Esophagus muscularis mucosa (tissue), 4 donors: ENCODE measurements at places on chromosomes 6 and 20. TPM values are rescaled to one million over a fixed set of nuclear protein-coding genes. Genes with fewer than 3 reads are reported as not detected.

Gene ADTRP
- total RNA-seq, result 0.66 TPM

Gene ATF6B
- 23.7 TPM for total RNA-seq

GRCh38 chr20:39849664-39850063, 839.4 kb downstream of the MAFB start:
- H3K36me3 ChIP-seq, result no peaks in the 10 kb centered on the region
- H3K4me3 ChIP-seq, result no peak overlapping the region
- DNase-seq, result no peak
- no peaks in the 10 kb centered on the region for H3K27me3 ChIP-seq
- no peak overlapping the region for H3K27ac ChIP-seq
- H3K4me1 ChIP-seq, result peaks cover 27% of the 10 kb centered on the region

DNA sequence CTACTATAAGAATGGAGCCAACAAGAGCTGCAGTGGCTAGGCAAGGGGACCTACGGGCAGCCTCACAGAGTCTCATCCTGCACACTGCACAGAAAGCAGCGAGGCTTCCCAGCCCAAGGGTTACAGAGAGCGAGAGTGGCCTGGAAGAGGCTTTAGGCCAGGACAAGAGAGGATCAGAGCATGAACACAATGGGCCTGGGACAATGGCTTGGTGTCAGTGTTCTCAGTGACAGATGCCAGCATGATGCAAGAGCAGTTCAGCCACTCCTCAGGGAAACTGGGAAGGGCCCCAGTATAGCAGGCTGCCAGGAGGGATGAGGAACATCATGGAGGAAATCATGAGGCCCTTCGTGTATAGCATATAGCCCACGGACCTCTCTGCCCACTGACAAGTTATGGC, 108.0 kb downstream of the NUS1 start:
- H3K4me1 ChIP-seq, result no peaks in the 10 kb centered on the region
- H3K27ac ChIP-seq, result no peak overlapping the region
- no peak overlapping the region for H3K4me3 ChIP-seq
- DNase-seq, result no peak

DNA sequence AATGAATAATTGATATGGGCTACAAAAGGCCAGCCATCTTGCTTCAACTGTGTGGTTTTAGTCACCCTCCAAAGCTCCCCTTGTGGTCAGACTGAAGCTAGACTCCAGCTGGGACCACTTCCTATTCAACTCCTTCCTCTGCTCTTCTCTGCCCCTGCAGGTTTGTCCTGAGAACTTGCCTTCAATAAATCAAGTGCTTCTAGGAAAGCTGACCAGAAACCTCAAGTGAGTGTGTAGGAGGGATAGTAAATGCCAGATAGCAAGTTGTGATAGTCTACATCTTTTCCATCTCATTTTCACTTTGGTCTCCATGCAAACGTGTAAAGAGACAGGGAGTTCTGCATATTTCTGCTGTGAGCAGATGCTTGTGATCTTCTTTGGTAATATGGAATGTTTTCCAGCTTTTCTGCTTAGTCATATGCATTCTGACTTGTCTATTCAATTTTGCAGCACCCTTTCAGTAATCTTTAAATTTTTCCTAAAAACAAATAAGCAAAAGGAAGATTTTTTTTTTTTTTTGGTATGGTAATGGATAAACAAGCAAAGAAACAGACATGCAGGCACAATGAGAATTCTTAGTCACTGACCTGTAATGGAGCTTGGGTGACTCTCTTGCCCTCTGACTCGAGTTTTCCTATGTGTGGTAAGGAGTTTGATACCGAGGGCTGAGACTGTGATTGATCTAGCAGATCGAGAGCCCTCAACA, 201.3 kb upstream of the BTBD3 start:
- H3K4me3 ChIP-seq, result no peak overlapping the region
- no peaks in the 10 kb centered on the region for H3K27me3 ChIP-seq
- no peak overlapping the region for H3K27ac ChIP-seq
- peaks cover 7% of the 10 kb centered on the region for H3K4me1 ChIP-seq
- no peak for DNase-seq

Gene SAMD3
- total RNA-seq, result 0.39 TPM

DNA sequence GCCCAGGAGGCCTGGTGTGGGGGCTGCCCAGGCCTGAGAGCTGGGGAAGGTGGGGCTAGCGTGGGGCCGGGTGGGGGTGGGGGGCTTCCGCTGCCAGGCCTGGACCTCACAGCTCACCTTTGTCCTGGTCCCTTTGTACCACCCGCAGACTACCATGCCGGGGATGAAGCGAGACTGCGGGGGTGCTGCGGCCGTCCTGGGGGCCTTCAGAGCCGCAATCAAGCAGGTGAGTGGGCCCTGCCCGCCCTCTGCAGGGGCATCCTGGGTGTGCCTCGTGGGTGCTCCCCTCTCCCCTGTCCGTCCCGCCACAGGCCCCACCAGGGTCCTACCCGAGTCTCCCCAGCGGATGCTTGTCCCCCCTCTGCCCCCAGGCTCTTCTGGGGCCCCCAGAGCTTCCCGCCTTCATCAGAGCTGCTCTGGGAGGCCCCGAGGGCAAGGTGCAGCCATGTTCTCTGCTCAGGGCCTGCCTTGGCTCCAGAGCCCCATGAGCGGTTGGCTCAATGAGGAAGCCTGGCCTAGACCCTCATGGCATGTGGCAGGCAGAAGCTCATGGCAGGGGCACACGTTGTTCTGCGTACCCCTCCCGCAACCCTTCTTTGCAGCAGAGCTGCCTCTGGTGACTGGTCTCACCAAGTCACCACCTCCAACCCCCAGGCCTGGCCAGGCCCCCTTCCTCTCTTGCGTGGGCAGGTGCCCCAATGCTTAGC, 14.5 kb downstream of the NPEPL1 start:
- H3K27me3 ChIP-seq, result no peaks in the 10 kb centered on the region
- no peaks in the 10 kb centered on the region for H3K4me1 ChIP-seq
- no peak overlapping the region for H3K27ac ChIP-seq
- H3K36me3 ChIP-seq, result peaks cover 67% of the 10 kb centered on the region

Gene FAM209B
- total RNA-seq, result not detected

DNA sequence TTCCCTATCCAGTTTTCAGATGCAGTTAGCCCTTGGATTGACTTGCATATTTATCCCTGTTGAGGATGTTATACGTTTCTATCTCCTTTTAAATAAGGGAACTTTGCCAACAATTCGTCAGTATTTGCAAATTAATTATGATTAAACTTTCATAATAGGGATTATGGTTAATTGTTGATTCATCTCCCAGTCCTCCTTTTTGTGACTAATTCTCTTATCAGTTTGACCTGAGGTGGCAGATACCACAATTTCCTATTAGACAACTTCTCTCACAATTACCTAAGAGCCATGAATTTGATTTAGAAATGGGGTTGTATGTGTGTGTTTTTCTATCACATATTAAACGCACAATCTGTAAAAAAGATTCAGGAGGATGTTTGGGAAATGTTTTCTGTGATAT, 172.9 kb downstream of the LAMA2 start:
- no peak for DNase-seq
- H3K4me1 ChIP-seq, result no peaks in the 10 kb centered on the region
- H3K4me3 ChIP-seq, result no peak overlapping the region
- no peak overlapping the region for H3K27ac ChIP-seq
- no peaks in the 10 kb centered on the region for H3K36me3 ChIP-seq

- H3K36me3 ChIP-seq, result no peaks in the 10 kb centered on the region
- H3K27ac ChIP-seq, result no peak overlapping the region
- no peak for DNase-seq
- peaks cover 30% of the 10 kb centered on the region for H3K27me3 ChIP-seq
- H3K4me3 ChIP-seq, result peak overlapping the region; percentile 3
- H3K4me1 ChIP-seq, result peaks cover 5% of the 10 kb centered on the region
Observed at GRCh38 chr6:26342106-26343004, 22.6 kb upstream of the BTN3A2 start.

DNA sequence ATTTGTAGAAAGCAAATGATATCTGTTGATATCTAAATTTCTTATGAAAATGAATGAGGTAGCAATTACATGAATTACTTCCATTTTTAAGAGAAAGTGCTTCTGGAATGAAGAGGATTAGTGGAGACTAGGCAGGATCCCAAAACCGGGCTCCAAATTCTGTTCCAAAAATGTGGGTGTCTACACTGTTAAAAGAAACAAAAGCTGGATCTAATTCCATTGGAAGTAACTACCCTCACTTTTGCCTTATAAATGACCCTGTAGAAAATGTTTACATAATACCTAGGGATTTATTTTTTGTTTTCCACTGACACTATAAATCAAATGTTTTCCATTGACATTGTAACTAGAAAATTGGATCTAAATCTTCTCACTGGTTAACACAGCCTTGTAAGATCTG, 454.9 kb upstream of the JARID2 start:
- no peak overlapping the region for H3K4me3 ChIP-seq
- no peaks in the 10 kb centered on the region for H3K27me3 ChIP-seq
- DNase-seq, result no peak
- H3K36me3 ChIP-seq, result no peaks in the 10 kb centered on the region

Gene BHLHE23
- total RNA-seq, result not detected

DNA sequence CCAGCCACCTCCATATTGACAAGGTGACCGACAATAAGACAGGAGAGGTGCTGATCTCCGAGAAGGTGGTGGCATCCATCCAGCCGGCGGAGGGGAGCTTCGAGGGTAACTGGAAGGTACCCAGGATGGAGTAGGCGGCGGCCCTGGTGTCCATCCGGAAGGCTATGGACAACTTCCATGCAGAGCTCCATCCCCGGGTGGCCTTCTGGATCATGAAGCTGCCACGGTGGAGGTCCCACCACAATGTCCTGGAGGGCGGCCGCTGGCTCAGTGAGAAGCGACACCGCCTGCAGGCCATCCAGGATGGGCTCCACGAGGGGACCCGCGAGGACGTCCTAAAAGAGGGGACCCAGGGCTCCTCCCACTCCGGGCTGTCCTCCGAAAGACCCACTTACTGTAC, 17.0 kb downstream of the DEFB115 start:
- H3K4me1 ChIP-seq, result no peaks in the 10 kb centered on the region
- H3K4me3 ChIP-seq, result no peak overlapping the region
- DNase-seq, result no peak
- no peaks in the 10 kb centered on the region for H3K36me3 ChIP-seq
- no peak overlapping the region for H3K27ac ChIP-seq

GRCh38 chr6:69848552-69848951, 17.8 kb upstream of the COL19A1 start:
- no peaks in the 10 kb centered on the region for H3K4me1 ChIP-seq
- H3K27me3 ChIP-seq, result no peaks in the 10 kb centered on the region
- H3K27ac ChIP-seq, result no peak overlapping the region
- H3K36me3 ChIP-seq, result no peaks in the 10 kb centered on the region

Gene TCP1
- 117 TPM for total RNA-seq

- no peak for DNase-seq
- H3K4me3 ChIP-seq, result no peak overlapping the region
- H3K27me3 ChIP-seq, result no peaks in the 10 kb centered on the region
- H3K27ac ChIP-seq, result no peak overlapping the region
- no peaks in the 10 kb centered on the region for H3K36me3 ChIP-seq
- H3K4me1 ChIP-seq, result no peaks in the 10 kb centered on the region
Observed at GRCh38 chr6:41419385-41419784, 84.0 kb downstream of the NCR2 start.

- no peaks in the 10 kb centered on the region for H3K36me3 ChIP-seq
- H3K27me3 ChIP-seq, result no peaks in the 10 kb centered on the region
- H3K4me1 ChIP-seq, result no peaks in the 10 kb centered on the region
- H3K4me3 ChIP-seq, result no peak overlapping the region
Observed at GRCh38 chr6:87465051-87465450, 7.7 kb upstream of the SLC35A1 start.

GRCh38 chr6:2766767-2767656, 1.8 kb downstream of the WRNIP1 start:
- H3K4me1 ChIP-seq, result peaks cover 48% of the 10 kb centered on the region
- peaks cover 4% of the 10 kb centered on the region for H3K36me3 ChIP-seq
- peak overlapping the region; percentile 92 for H3K4me3 ChIP-seq
- peak overlapping the region; percentile 97 for H3K27ac ChIP-seq
- DNase-seq, result no peak

Gene RAD21L1
- total RNA-seq, result not detected

GRCh38 chr20:5945963-5946362, 4.4 kb downstream of the TRMT6 start:
- peaks cover 57% of the 10 kb centered on the region for H3K36me3 ChIP-seq
- no peak overlapping the region for H3K27ac ChIP-seq
- peaks cover 22% of the 10 kb centered on the region for H3K4me1 ChIP-seq
- DNase-seq, result no peak
- no peak overlapping the region for H3K4me3 ChIP-seq

Gene EDN3
- 3.7 TPM for total RNA-seq

- no peaks in the 10 kb centered on the region for H3K36me3 ChIP-seq
- H3K4me3 ChIP-seq, result no peak overlapping the region
- DNase-seq, result no peak
- H3K27me3 ChIP-seq, result no peaks in the 10 kb centered on the region
- peaks cover 17% of the 10 kb centered on the region for H3K4me1 ChIP-seq
Observed at GRCh38 chr6:74879234-74879633, 326.6 kb downstream of the COL12A1 start.

Gene VSTM2L
- total RNA-seq, result 9.1 TPM

DNA sequence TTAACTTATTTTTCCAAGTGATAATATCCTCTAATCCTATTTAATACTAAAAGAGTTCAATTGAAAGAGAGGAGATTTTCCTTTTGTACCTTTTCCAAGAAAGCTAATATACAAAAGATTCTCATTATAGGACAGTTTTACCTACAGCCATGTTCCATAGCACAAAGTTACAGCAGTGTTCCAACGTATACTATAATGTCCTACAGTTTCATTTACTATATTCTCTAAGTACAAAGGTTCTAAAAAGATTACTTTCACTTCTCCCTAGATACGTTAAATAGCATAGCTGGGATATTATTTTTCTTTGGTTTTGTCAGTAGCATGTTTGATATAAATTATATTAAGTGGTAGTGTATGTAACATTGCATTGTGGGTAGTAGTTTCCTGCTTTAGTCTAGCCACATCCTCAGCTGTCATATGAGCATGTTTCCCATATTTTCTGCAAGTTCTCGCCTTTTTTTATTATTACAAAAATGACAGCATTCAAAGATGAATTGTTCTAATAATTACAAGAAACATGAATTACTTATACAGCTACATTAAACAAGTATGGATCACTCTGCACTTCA, 4.4 kb upstream of the RUNX2 start:
- H3K36me3 ChIP-seq, result no peaks in the 10 kb centered on the region
- DNase-seq, result no peak
- no peak overlapping the region for H3K27ac ChIP-seq
- H3K4me1 ChIP-seq, result peaks cover 8% of the 10 kb centered on the region
- no peak overlapping the region for H3K4me3 ChIP-seq

DNA sequence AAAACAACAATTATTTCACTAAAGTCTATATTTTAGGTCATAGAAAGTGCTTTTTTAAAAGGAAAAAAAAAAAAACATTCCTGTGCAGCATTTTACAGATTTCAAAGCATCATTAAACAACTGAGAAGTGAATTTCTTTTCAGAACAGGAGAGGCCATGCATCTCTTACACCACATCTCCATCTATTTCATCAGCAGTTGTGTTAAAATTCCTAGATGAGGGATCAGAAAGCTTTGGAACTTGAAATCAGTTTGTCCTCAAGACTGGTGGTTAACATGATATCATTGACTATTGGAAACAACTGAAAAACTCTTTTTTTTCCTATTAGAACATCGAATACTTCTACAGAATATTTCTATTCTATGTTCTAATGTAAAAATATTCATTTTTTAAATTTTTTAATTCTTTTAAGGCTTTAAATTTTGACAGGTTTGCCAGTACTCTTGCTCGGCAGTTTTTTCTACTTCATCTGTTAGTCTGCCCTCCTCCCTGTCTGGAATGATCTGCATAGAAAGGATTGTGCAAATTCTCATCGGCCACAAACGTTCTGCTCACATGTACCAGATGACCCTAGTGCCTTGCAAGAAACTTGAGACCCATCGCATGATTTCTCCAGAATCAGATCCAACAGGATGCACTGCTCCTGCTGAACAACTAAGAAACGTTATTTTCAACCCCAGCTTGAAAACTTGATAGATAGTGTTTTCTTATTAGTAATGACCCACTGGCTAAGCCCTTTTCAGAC, 411.0 kb upstream of the AGPAT4 start:
- no peaks in the 10 kb centered on the region for H3K36me3 ChIP-seq
- no peak for DNase-seq
- H3K27me3 ChIP-seq, result no peaks in the 10 kb centered on the region
- no peak overlapping the region for H3K4me3 ChIP-seq
